Nucleus accumbens (tissue), 56 donors: ENCODE measurements at places on chromosomes 2 and 18.

DNA sequence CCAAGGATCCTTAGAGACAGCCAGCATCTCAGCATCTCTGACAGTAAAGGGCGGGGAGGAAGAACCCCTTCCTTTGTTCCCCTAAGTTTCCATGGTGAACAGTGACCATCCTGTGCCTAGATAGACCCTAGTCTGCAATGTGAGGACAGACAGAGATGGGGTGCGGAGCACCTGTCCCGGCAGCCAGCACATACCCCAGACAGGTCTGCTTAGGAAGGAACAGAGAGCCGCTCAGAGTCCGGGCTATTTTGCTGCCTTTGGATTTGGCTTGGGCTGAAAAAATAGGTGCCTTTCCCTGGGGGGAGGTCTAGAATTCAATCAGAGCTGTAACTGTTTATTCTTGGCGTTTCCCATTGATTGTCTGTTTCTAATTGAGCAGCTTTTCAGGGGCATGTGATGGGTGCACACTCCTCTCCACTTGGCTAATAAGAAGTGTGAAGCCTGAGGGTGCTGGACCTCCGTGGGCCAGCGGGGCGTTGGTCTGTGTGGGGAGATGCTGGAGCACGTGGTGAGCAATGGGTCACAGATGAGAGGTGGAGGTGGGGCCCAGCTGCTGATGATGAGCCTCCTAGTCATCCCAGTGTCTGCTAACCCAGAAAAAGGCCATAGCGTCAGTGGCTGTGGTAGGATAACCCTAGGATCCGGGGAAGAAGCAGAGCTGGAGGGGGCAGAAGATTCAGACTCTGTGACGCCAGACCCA lies 236.8 kb downstream of the SEPTIN10 start:
- no peak for DNase-seq

- no peak for DNase-seq
These were observed 121.6 kb downstream of the MSTN start for GRCh38 chr2:189940913-189941312.

DNA sequence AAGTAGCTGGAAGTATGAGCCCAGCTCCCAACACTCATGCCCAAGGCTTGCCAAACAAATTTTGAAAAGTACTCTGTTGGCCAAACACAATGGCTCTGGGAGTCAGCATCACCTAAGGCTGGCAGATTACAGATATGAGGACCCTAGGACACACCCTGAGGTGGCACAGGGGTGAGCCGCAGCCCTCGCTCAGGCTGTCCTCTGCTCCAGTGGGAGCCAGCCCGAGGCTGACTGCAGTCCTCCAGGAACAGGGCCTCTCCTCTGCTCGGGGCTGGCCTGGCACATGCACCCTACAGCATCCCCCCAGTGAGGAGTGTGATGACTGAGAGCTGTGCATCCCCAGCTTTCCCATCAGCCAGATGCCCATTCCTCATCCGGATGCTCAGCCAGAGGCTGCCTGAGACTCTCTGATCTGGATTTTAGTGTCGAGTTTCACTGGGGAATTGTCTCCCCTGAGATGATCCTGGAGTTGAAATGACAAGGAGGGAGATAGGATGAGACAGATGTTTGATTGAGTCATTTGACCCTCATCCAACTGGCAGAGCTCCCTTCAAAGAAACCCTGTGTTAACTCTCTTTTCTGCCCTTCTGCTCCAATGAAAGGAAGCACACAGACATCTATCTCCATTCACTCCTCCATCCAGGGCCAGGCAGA lies 269.3 kb upstream of the NCKAP5 start:
- no peak for DNase-seq

DNA sequence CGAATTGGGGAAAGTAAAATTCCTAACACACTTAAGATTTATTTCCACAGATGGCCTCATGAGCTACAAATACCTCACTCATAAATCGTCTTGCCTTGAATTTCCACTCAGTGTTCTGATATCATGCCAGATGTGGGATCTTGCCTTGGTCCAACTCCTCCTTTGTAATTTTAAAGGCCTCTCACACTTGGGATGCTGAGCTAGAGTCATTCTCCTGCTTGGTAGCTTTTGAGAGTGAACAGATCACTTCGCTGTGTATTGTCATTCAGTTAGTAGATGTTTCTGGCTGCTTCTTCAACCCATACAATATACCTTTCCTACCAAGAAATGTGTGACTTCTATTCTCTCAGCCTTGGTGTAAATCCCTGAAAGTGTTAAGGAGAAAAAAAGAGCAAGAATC lies 309.2 kb downstream of the NRXN1 start:
- no peak for DNase-seq

- no peak for DNase-seq
These were observed 157.8 kb downstream of the PIK3C3 start for GRCh38 chr18:42112657-42113420.

DNA sequence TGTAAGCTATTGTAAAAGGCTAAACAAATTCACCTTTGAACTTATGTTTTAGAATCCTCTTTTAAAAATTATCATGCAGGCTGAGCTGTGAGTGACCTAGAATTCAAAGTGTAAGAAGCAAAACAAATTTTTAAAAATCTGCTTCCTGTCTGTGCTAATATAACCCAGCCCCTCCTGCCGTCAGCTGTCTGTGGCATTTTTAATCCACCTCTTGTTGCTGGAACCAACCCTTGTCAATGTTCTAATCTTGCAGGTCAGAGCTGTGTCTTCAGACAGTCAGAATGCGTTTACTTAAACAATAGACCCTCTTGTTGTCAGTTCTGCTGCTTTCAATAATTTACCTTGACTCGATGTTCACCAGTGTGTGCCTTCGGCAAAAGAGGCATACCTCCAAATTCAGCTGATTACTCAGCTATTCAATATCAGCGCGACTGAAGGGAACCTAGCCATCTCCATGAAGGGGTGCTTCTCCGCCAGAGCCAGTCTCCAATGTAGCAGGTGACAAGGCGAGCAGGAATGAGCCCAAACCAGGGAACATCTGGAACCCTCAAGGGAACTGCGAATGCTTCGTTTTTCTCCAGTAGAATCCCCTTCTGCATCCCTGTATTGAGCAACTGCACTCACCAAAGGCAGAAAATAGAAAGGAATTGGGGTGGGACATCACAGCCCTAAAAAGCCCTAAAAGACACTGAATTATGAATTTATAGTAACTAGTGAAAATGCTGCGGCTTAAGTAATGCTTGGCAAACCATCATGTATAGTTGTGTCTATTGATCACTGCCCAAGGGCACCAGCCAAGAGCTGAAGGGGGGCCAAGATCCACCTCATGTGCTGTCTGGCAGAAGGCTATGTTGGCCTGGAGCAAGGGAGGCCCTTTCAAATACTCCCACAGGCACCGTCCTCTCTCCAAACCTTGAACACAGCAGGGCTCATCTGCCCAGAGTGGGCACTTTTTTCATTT lies 62.5 kb downstream of the LYPD6B start:
- no peak for DNase-seq

DNA sequence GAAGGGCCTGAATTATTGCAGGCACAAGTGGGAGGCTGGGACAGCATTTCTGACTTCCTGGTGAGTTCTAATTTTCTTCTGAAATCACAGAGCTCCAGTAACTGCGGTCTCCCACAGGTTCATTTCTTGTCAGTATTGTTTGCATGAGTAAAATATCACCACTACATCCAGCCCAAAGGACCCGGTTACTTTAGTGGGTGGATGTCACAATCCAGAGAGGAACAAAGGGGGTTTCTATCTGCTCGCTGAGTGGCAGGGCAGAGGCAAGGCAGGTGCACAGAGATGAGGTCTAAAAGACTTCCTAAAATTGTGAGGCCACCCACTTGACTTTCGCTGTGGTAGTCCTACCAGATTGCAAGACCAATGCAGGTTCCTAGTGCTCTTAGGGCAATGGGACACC lies 800.4 kb upstream of the ID2 start:
- DNase-seq: no peak

DNA sequence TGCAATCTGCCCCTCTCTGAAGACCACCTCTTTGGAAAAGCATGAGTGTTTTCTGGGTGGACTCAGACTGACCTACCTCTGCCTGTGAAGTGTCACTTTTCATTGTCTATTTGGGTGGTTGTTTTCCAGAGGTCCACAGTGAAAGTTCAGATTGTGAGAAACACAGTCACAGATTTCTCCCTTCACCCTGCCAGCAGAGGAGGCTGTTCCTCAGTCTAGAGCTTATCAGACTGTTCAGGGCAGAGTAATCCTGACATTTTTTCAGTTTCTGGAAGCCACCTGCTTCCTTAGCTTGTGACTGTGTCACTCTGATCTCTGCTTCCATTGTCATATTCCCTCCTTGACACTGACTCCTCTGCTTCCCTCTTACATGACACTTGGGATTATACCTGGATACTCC lies 55.4 kb upstream of the RMP24 start:
- no peak for DNase-seq

GRCh38 chr2:190843890-190844699 lies 36.5 kb upstream of the GLS start:
- DNase-seq: no peak
